T-helper 1 cell (primary cell): ENCODE measurements at places on chromosomes 4 and X.

GRCh38 chrX:64536736-64537135 is 141.5 kb upstream of the MTMR8 start:
- DNase-seq, result no peak

DNA sequence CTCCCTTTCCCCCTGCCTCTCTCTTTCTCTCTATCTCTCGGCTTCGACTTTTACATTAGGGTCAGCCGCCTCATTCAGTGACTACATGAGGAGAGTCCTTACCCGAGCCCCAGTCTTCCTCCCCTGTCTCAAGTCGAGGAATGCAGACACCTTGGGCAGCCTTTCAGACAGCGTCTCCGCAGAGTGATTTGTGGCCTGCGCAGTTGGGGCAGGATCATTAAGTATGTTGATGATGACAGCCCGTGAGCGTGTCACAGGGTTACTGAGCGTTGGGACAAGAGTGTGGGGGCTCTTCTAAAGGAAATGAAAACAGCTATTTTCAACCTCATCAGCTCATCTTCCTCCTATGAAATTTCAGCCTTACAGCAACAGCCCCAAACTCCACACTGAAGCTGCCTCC is 312.1 kb upstream of the GATB start:
- no peak for DNase-seq

DNA sequence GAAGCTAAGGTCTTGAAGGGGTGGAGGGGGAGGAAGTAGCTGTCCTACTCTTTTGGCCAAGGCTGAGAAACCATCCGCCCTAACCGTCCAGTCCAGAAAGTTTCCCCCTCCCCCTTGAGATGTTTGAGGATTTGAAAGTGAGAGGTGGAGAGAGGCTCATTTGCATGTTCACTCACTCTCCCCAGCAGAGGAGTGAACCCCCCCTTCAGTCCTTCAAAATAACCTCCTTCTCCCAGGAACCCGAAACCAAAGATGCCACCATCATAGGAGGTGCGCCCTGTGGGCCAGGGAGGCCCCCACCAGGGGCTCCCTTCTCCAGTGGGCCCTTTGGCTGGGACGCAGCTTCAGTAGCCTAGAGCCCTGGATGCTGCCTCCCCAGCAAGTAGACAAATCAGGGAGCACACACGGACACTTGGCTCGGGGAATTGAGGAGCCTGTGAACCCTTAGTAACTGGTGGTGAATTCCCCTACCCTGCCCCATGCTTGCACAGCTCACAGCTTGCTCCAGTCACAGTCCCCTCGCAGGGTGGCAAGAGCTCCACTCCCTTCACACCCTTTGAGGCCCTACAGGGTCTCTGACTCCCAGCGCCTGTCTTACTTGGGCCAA is 25.6 kb downstream of the ELF4 start:
- DNase-seq, result no peak

GRCh38 chr4:48968814-48969213 is 17.3 kb upstream of the CWH43 start:
- DNase-seq, result no peak

DNA sequence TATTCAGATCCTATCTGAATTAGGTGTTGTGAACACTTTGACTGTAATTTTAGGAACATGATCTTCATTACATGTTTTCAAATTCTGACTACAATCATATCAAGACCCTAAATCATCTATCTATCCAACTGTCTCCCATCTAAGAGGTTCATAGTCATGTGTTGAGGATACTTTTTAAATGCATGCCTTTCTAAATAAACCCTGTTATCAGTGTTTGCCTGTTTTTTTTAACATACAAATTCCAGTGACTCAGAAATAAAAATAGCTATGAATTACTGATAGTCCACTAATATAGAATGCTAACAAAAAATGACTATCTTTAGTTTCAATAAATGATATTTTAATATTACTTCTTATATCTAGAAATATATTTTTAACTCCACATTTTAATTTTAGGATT is 8.0 kb downstream of the RAB28 start:
- DNase-seq, result no peak

- no peak for DNase-seq
Measured at GRCh38 chrX:23849241-23849640, 58.5 kb downstream of the APOO start.

- no peak for DNase-seq
Measured at GRCh38 chr4:152045807-152046571, 285.2 kb upstream of the GATB start.

DNA sequence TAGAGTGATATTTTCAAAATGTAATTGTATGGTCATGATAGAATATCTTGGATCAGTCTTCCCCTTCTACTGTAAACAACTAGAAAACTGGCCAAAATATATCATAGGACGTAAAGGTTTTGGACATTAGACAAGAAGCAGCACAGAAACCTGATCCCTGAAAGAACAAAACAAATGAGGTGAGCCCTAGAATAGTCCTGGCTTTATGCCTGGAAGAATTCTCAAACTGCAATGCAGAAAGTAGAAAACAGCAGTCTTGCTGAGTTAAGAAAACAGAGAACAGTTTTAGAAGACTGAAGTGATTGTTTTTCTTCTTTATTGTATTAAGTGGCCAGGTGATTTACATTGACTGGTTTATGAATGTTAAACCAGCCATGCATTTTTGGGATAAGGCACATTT is 19.5 kb downstream of the NSUN7 start:
- no peak for DNase-seq

DNA sequence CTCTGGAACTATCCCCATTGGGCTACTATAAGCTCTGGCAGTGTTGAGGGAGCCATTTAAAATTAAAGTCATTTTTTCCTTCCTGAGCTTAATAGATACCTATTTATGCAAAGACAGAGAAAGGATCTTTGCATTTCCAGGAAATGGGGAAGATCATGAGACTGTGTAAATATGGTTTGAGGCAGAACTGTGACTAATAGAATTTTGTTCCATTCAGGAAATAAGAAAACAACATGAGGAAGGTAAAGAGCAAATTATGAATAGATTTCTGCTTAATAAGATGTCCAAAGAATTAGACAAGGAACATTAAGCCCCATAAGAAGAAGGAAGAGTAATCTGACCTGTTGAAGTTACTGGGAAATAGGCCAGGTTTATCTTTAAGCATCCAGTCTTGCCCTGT is 17.8 kb upstream of the TBC1D19 start:
- DNase-seq, result no peak

DNA sequence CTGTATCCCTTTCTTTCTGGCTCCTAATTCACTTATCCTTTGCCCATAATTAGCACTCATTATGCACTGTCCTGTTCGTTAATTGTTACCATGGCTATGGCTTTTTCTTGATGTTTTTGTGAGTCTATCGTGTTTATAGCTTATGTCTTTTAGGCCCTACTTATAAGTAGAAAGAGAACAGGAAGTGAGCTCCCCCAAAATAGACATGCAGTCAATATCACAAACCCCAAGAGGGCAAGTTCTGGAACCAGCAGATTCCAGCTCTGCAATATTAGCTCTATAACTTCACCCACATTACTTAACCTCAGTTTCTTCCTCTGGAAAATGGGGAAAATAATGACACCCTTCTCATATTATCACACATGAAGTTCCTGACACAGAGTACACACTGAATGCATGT is 7.4 kb upstream of the HS3ST1 start:
- DNase-seq, result no peak

DNA sequence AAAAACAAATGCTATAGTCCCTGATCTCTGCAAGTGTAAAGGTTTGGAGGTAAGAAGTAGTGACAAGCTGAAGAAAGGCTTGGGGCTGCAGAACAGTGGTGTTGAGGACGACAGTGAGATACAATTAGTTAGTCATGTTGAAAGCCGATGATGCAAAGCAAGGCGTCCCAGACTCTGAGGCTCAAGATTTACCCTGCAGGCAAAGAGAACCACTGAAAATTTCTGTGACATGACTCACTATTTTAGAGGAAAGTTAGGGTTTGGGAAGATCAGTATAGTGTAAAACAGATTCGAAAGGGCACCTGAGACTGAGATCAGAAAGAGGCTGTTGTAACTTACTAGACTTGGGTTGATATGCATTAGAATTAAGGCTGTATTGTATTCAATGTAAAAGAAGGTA is 281.3 kb upstream of the FTHL17 start:
- no peak for DNase-seq
